ENCODE measurements at places on chromosomes 3 and 15. TPM values are rescaled to one million over a fixed set of nuclear protein-coding genes. Genes with fewer than 3 reads are reported as not detected.

DNA sequence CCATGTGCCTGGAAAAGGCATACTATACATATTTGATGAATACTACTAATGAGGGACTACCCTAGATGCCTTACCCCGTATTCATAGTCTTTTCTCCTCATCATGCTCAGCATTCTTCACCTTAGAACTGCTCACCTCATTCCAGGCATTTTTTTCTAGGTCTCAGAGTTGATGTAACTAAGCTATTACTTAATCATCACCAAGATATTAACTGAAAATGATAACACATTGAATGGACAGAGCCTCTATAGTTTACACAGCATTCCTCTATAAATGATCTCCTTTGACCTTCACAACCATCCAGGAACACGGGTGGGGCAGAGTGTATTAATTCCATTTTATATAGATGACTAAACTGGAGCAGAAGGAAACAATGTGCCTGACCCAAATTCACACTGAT is 174.1 kb upstream of the DPH6 start:
- peak; percentile 59 for DNase-seq

The MEGF11 gene
- not detected for total RNA-seq

The TMOD2 gene
- total RNA-seq: 2.2 TPM

The PTH1R gene
- total RNA-seq: not detected

The ARMC8 gene
- 29.5 TPM for total RNA-seq

DNA sequence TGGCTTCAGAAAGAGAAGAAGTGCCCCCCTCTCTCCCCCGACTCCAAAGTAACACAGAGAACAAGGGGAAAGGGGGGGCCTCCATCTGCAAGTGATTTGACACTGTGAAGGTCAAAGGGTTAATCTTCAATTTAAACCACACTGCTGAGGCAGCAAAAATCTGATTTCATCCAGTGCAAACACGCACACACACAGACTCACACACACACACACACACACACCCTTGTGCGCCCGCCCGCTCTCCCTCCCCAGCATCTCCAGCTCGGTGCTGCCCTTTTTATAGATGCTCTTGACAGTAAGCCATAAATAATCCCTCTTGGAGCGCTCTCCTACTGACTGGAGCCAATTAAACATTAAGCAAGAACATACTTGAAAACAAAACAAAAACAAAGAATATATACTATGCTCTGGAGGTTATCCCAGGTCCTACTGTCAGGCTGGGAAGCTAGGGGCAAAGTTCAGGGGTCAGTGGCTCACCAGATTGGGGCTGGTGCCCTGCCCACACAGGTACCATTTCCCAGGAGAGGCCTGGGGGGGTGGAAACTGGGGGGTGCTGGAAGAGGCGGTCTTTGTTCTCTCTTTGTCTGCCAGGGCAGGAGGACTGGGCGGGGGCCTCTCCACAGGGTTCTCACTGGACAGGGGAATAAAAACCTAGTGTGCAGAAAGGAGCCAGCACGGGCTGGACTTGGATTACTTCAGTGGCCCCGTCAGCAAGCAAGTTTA is 16.3 kb downstream of the BMF start:
- DNase-seq: no peak

DNA sequence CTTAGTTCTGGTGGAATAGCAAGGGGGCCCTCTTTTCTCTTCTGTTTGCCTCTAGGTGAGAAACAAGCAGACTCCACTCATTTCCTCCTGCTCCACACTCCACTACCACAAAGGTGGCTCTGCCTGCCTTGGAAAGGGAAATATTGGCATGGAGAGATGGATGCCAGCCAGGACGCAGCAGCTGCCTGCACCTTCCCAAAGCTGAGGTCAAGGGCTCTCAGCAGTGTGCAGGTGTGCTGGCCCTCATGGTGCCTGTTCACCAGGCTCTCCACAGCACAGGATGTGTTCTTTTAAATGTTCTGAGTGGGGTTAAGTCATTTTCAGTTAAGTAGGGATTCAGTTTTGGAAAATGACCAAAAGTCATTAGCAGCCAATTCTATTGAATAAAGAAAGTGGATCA is 211.2 kb upstream of the STRIT1 start:
- no peak for DNase-seq

- DNase-seq: no peak
Observed at GRCh38 chr3:61997101-61997500, 376.2 kb downstream of the FEZF2 start.

GRCh38 chr15:74324714-74325113 is 42.7 kb downstream of the CYP11A1 start:
- DNase-seq: no peak

DNA sequence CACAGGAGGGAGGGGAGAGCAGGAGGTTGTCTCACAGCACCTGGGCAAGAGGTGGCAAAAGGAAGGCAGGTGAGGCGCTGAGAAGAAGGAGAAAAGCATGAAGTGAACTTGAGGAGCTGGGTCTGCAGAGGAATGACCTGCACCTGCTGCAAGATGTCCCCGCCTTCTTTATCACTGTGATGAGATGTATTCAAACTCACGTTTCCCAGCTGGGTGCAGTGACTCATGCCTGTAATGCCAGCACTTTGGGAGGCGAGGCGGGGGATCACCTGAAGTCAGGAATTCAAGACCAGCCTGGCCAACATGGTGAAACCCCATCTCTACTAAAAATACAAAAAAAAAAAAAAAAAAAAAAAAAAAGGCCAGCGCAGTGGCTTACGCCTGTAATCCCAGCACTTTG is 22.2 kb upstream of the ZNF710 start:
- no peak for DNase-seq

GRCh38 chr15:58919232-58919631 is 14.2 kb downstream of the SLTM start:
- DNase-seq: no peak

DNA sequence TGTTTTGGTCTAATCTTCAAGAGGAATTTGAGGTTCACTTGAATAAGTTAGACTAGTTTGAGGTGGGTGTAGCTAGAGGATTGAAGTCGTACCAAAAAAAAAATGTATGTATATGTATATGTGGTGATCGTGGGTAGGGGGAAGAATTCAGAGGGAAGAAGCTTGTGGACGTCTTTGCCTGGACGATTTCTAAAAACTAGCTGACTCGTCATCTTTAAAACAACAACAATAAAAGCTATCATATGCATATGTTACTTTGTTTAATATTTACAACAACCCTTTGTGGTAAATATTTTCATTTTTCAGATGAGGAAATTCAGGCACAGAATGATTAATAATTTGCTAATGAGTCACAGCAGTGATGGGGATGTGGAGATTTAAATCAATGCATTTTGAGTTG is 18.1 kb downstream of the RNF111 start:
- DNase-seq: no peak

The MYEF2 gene
- total RNA-seq: 1.8 TPM

The NME9 gene
- total RNA-seq: not detected

- DNase-seq: no peak
Observed at GRCh38 chr3:43478118-43478785, 143.6 kb downstream of the ANO10 start.

DNA sequence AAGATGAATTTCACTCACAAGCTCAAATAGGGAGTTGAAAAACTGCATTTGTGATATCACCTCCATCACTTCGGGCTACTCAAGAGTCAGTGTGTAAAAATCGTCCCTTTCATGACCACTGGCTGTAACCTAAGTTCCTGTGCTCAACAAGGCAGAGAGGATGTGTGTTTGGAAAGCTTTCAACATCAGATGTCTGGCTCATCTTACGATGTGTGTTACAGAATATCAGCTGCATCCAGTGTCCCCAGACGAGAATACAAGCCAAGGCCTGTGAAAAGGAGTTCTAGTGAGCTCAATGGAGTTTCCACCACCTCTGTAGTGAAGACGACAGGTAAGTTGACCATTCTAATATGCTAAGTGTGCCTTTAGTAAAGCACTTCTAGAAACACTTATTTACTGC is 65.5 kb upstream of the ADAMTSL3 start:
- DNase-seq: no peak

DNA sequence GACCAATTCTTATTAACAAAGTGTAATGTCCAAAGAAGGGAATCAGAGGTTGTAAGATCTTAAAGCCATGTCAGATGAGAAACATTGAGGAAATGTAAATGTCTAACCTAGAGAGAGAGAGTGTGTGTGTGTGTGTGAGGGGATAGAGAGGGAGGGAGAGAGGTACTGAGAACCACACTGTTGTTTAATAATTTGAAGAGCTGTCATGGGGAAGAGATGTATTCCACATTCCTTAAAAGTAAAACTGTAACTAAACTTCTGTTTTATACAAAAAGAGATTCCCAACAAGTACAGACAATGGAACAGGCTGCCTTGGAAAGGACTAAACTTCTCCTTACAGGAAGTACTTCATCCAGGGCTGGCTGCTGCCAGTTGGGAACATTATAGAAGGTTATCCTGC is 68.9 kb upstream of the BOC start:
- DNase-seq: no peak

The SOX14 gene
- not detected for total RNA-seq

- peak; percentile 67 for DNase-seq
Observed at GRCh38 chr15:38474155-38474757, 20.3 kb downstream of the FAM98B start.

- DNase-seq: peak; percentile 67
Observed at GRCh38 chr3:50189274-50189673, 2.1 kb upstream of the GNAT1 start.

DNA sequence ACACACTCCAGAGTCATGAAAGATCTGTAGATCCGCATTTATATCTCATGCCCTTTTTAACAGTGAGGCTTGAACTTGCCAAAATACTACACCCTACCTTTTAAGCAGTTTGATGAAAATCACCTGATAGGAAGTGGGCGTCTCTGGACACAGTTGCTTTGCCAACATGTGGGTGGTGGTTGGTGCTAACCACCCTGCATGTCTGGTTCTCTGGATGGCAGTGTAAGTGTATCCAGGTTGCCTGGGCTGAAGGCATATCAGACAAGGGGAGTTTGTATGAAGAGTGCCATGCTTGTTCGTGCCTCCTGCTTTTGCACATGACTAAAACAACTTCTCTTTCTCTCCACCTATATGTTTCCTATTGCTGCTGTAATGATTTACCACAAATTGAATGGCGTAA is 159.6 kb downstream of the GHSR start:
- DNase-seq: no peak

The THAP10 gene
- total RNA-seq: 0.79 TPM

The LMAN1L gene
- under 0.01 TPM for total RNA-seq

GRCh38 chr3:98574132-98574531 is 19.3 kb downstream of the CPOX start:
- DNase-seq: no peak

GRCh38 chr3:127788451-127788909 is 33.8 kb downstream of the MGLL start:
- DNase-seq: no peak

- no peak for DNase-seq
Observed at GRCh38 chr3:87225659-87226058, 1.4 kb upstream of the CHMP2B start.

DNA sequence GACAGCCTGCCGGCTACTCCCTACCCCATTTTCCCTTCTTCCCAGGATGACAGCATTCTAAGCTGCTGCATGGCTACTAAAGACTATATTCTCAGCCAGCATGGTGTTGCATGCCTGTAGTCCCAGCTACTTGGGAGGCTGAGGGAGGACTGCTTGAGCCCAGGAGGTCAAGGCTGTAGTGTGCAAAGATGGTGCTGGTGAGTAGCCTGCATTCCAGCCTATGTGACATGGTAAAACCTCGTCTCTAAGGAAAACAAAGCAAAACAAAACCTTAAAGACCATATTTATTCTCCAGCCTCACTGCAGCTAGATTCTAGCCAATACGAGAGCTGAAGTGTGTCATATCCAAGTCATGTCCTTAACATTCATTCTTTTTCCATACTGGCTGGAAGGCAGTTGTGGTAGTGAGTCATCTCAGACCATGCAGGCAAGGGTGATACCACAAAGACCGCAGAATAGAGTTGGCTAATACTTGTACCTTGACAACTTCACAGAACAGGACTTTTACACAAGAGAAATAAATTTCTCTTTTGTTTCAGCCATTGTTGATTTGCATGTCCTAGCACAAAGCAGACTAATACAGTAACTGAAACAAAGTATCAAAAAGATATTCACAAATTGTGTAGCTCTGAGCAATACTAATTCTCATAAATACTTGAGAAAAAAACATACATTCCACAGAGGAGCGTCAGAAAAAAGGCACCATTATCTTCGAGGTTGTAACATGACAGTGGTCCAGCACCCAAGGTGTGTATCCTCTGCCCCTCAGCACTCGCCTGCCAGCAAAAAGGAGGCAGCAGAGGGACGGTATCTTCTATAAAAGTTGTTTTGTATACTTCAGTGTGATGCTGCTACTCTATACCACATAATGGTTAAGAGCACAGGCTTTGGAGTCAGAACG is 14.8 kb downstream of the PBRM1 start:
- DNase-seq: peak; percentile 100

The SYNPR gene
- total RNA-seq: not detected

GRCh38 chr3:34998902-34999301 is 640.4 kb upstream of the ARPP21 start:
- peak; percentile 63 for DNase-seq

DNA sequence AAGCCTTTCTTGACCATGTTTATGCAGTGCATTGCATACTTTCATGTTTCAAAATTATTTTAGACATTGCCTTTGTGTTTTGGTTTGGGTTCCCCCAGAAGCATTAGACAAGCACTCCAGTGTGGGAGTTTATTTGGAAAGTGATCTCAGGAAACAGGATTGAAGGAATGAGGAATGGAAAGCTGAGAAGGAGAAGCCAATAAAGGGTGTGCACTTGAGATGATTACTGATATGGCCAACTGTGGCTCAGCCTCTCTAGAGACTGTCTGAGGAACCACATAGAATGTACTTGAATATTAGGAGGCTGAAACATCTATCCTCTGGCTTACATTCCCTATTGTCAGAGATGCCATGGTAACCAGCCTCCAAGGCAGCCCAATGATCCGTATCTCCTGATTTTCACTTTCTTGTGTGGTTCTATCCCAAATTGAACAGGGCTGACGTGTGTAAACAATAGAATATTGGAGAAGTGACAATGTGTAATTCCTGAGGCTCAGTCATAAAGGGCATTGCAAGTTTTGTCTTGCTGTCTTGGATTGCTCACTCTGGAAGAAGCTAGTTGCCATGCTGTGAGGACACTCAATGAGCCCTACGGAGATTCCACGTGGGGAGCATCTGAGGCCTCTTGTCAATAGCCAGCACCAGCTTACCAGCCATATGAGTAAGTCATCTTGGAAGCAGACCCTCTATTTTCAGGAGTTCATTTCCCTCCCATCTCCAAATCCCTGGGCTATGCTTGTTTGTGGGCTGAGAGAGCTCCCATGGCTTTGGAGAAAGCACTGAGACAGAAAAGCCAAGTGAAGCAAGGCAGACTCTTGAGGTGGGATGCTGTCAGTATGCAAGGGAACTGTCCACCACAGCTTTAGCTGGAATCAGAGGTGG is 84.7 kb downstream of the SCN11A start:
- peak; percentile 81 for DNase-seq

DNA sequence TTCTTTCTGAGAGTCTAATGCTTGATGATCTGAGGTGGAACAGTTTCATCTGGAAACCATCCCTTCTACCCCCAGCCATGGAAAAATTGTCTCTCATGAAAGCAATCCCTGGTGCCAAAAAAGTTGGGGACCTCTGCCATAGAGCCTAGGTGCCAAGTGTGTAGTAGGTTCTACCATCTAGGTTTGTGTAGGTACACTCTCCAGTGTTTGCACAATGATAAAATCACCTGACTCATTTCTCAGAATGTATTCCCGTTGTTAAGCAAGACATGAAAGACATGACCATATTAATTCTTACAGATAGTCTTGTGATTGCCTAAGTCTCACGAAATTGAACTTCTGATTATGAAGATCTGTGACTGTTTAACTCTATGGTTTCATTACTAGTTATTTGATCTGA is 68.6 kb downstream of the KAT2B start:
- peak; percentile 84 for DNase-seq

The ITIH3 gene
- total RNA-seq: not detected

The ATP13A3 gene
- total RNA-seq: 171 TPM

- peak; percentile 98 for DNase-seq
Observed at GRCh38 chr15:60523056-60523455, 44.1 kb upstream of the ICE2 start.

GRCh38 chr3:161224786-161225185 is 3.7 kb downstream of the NMD3 start:
- DNase-seq: no peak

Data from bronchial epithelial cell (primary cell).